ENCODE measurements at places on chromosomes 5 and 9.

DNA sequence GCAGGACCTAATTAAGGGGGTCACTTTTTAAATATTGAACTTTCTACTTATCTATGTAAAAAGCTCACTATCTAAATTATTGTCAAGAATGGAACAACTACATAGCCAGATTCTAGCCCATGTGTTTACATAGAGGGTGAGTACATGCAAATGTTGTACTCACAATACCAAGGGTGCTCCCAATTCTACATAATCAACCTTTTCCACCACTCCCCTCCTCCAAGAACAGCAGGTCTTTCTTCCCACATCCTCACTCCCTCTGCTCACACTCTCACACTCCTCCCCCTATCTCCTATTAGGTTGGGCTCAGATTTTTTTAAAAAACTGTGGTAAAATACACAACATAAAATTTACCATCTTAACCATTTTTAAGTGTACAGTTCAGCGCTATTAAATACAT is 325.4 kb downstream of the ARL15 start:
- no peak for DNase-seq

GRCh38 chr5:175463641-175464040 is 14.7 kb upstream of the SFXN1 start:
- DNase-seq = no peak

- DNase-seq = no peak
These were observed 82.6 kb upstream of the LMX1B start for GRCh38 chr9:126531035-126531571.

- no peak for DNase-seq
These were observed 182.9 kb downstream of the DRD1 start for GRCh38 chr5:175261037-175261436.

- no peak for DNase-seq
These were observed 1633.8 kb downstream of the MAT2B start for GRCh38 chr5:165139262-165139661.

- DNase-seq = no peak
These were observed 701.0 kb downstream of the SEMA5A start for GRCh38 chr5:8844847-8845246.

GRCh38 chr9:34500623-34501267 is 22.0 kb downstream of the ENHO start:
- peak; percentile 77 for DNase-seq

DNA sequence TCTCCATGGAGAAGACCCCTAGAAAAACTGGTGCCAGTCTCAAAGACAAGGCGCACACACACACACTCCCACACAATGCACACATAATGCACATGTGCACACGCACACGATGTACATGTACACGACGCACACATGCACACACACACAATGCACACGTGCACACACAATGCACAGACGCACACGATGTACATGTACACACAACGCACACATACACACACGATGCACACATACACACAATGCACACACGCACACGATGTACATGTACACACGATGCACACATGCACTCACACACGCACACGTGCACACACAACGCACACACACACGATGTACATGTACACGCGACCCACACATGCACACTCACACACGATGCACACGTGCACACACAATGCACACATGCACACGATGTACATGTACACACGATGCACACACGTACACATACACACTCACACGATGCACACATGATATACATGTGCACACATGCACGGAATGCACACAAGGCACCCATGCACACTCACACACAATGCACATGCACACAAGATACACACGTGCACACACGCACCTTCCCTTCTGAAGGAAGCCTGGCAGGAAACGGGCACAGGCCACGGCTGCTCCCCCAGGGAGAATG is 76.5 kb downstream of the VAV2 start:
- no peak for DNase-seq

DNA sequence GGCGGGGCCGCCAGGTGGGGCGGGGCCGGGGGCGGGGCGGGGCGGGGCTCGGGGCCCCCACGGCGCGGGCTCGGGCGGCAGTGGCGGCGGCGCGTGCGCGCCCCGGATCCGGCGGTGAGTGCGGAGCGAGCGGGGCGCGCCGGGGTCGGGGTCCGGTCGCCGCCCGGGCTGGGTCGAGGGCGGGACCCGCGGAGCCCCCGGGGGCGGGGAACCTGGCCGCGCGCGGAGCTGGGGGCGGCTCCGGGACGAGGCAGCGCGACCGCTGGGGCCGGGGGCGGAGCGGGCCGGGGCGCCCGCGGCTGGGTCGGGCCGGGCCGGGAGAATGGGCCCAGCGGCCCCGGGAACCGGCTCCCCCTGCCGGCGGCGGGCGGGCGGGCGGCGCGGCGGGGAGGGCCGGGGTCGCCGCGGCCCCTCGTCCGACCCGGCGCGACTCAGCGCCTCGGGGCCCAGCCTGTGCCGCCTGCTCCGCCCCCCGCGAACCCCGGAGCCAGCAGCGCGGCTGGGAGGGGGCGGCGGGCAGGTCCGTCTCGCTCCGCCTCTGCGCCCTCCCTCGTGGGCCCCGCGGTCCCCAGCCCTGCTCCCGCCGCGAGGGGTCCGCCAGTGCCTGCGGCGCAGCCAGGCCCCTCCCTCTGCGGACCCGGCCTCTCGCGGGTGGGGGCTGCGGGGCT is 3.1 kb downstream of the EGFL7 start:
- DNase-seq = no peak

- no peak for DNase-seq
These were observed 78.6 kb downstream of the CFAP77 start for GRCh38 chr9:132488626-132489025.

- no peak for DNase-seq
These were observed 38.0 kb downstream of the ZNF622 start for GRCh38 chr5:16427587-16427986.

DNA sequence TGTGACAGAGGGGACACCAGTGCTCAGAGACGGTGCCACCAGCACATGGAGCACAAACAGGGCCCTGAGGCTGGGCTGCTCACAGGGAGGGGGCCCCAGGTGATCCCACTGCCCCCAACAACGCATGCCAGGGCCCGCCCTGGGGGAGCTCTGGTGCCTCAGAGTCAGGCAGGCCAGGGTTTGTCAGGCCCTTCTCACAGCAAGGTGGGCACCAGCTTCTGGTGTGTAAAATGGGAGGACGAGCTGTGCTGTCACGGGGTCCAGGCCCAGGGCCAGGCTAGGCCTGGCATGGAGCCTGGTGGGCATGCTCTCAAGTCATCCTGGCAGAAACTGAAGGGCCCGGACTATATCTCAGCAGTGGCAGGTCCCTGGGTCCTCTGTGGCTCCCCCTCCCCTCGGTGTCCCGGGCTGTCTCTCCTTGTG is 34.5 kb downstream of the PRRT1B start:
- DNase-seq = no peak

DNA sequence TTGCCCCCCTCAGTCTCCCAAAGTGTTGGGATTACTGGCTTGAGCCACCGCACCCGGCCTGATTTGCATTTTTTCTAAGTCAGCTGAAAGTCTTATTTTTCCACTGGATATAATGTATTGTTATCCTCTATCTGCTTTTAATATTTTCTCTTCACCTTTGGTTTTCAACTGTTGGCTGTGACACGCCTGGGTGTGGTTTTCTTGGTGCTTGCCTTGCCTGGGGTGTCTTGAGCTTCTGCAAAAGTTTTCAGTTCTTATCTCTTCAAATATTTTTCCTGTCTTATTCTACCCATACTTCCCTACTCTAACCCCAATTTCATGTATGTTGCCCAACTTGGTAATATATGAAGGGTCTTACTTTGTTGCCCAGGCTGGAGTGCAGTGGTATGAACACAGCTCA is 4.3 kb upstream of the MXD3 start:
- DNase-seq = no peak

- no peak for DNase-seq
These were observed 205.0 kb upstream of the DMRTA1 start for GRCh38 chr9:22241611-22242010.

GRCh38 chr5:144072518-144072927 is 97.9 kb downstream of the YIPF5 start:
- DNase-seq = no peak

DNA sequence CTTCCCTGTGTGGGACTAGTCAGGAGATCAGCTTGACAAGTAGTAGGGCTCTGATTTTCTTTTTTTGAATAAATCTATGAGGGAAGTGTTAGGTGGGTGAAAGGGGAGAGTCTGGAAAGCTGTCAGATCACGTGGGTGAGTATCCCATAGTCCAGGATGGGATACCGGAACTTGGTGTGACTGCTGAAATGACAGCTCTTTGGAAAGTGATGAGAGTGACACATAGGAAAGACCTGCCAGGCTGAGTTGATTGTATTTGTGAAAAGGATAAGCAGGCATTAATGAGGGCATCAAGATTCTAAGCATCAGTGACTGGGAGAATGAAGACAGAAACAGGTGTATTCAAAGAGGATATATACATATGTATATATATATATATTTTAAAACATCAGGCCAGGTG is 35.6 kb downstream of the ACTBL2 start:
- no peak for DNase-seq

DNA sequence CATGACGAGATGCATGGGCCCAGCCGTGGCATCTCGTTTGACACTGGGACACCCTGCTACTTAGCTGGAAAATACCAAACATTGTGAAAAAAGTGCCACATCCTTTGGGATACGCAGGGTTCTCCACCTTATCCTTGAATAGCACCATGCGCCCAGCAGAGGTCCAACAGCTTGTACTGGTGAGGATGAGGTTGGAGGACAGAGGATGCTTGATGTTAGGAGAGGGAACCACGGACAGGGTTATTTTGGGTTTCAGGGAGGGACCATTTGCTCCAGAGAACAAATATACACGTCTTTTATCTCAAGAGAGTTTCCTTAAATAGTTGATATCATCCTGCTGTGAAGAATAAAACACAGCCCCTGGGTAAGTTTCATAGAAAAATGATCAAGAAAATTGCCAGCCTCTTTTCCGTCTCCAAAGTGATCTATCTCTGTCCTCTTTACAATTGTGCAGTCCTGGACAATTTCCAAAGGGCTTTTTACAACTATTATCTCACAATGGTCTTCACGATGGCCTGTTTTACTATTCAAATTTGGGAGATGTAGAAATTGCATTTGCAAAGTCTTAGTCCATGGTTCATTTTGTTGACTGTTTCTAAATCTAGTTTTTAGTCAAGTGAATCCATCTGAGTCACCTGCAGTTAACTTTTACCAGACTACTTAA is 19.9 kb upstream of the FRRS1L start:
- DNase-seq = no peak

- peak; percentile 75 for DNase-seq
These were observed 5.3 kb downstream of the SLC34A1 start for GRCh38 chr5:177389241-177390169.

- DNase-seq = no peak
These were observed 124.4 kb upstream of the MSX2 start for GRCh38 chr5:174599992-174600391.

DNA sequence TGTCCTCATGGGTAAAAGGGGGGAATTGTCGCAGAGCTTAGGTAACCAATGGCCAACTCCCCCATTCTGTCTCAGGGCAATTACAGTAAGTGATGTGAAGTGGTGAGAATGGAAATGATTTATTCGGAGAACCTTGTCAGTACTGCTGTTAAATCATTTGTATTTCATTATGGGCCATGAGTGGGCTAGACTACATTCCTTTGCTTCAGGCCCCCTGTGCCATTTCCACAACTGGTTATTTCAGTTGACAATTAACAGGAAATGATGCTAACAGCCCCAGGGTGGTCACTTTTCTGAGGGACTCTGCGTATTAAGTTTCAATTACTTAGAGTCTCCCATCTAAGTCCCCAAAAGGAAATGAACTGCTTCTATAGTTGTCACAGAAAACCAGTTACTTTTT is 653.7 kb downstream of the CCDC171 start:
- no peak for DNase-seq

DNA sequence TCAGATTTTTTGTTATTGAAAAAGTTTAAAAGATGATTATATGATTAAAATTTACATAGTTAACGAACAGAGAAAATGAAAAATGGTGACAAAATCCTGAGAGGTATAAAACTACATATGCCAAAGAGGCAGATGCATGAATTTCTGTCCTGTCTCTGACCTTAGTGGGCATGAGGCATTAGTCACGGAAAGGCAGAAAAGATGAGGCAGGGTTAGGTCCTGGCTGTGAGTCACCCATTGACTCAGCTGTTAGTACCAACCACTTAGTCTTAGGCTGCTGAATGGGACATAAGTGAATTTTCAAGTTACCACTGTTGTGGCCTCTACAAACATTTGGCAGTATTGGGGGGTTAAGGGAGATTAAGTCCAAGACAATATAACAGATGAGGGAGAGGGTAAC is 33.1 kb downstream of the RASA1 start:
- DNase-seq = no peak

- DNase-seq = no peak
These were observed 49.7 kb downstream of the FAM174A start for GRCh38 chr5:100584889-100585288.

GRCh38 chr5:74418709-74419108 is 221.8 kb downstream of the ENC1 start:
- DNase-seq = no peak

DNA sequence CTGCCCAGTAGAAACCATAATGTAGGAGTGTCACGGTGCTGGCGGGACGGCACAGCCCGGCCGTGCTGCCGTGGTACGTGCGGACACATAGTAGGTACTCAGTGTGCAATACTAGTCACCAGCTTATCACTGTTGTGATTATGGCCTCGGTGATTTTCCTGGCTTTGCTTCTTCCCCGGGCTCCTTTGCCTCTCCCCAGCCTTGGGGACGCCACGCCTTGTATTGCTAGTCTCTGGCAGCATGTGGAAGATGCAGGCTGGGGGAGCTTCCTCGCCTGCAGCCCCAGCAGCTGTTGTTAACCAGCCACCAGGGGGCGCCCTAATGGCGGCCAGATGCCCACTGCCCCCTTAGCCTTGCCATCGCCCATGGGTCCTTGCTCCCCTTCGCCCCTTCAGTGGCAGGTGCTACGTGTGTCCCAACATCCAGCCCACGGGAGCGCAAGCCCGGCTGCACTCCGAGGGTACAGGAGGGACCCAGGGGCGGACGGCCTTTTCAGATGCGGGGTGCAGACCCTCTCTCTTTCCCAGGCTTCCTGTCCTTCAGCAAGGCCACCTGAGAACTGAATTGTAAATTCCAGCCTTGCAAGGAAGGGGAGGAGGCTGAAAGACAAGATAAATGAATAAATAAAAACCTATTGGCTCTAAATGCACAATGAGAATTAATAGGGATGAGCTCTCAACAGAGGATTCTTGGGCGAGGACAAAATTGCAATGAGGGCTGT is 8.0 kb downstream of the NTNG2 start:
- DNase-seq = no peak

- DNase-seq = no peak
These were observed 259.3 kb downstream of the TUSC1 start for GRCh38 chr9:25418974-25419373.

GRCh38 chr5:122849771-122850170 is 4.4 kb downstream of the SNX24 start:
- DNase-seq = no peak

GRCh38 chr9:94081864-94082463 is 2.3 kb upstream of the PTPDC1 start:
- no peak for DNase-seq
